ENCODE measurements at places on chromosomes 5 and 9.
A peak's percentile ranks its signal among the peaks of the same experiment; 100 is the strongest.

- DNase-seq = no peak
Measured at GRCh38 chr5:52661903-52662595, 125.7 kb upstream of the ITGA1 start.

DNA sequence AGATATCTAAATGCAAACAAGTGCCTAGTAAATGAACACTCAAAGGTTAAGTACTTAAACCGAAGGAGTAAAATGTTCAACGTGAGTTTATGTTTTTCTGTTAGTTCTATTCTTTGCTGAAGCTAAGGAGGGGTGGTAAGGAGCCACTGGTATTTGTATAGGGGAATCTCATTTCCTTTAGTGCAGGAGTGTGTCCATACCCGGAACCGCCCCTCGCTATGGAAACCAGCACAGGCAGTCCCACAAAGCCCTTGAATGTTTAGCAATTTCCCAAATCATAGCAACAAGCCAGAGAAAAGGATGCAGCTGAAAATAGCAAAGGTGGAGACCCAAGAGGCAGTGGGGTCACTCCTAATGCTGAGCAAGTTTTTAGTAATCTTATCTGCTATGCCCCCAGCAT is 78.8 kb upstream of the STK32A start:
- DNase-seq = no peak

DNA sequence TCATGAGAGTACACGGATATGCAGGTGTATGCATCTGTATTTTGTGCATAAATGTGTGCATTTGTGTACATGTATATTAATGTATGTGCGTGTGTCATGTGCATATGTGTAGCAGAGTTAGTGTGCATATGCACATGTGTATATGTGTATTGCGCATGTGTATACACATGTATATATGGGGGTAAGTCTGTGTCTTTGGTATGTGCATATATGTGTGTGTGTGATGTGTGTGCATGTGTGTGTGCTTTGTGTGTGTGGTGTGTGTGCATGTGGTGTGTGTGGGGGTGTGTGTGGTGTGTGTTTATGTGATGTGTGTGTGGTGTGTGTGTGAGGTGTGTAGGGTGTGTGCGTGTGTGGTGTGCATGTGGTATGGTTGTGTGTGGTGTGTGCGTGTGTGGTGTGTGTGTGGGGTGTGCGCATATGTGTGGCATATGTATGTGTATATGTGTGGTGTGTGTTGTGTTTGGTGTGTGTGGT is 13.1 kb upstream of the CTSL start:
- DNase-seq = no peak

- no peak for DNase-seq
Measured at GRCh38 chr9:134476272-134476941, 150.2 kb downstream of the RXRA start.

DNA sequence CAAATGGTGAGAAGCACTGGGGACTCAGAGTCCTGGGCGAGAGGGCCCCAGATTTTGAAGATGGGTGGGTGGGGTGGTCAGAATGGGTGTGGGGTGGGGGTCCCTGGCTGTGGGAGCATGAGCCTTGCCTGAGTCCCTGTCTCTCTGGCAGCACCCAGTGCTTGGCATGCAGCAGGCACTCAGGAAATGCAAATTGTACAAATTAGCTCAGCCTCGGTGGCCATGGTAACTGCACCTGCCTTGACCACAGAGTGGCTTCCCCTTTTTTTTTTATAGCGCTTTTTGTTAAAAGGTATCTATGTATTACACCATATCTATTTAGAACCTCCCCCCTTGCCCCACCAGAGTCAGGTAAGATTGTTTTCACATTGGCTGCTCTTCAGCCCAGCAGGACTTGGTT is 19.2 kb upstream of the PITX1 start:
- DNase-seq = no peak

- DNase-seq = no peak
Measured at GRCh38 chr5:149961186-149961685, 678 bp downstream of the SLC26A2 start.

- DNase-seq = no peak
Measured at GRCh38 chr9:126666155-126666803, 52.6 kb downstream of the LMX1B start.

GRCh38 chr5:157948738-157949410 is 89.9 kb upstream of the CLINT1 start:
- peak; percentile 77 for DNase-seq

GRCh38 chr5:139443831-139444453 is 4.6 kb upstream of the DNAJC18 start:
- peak; percentile 71 for DNase-seq

GRCh38 chr5:41012318-41012717 is 58.8 kb downstream of the MROH2B start:
- DNase-seq = no peak

GRCh38 chr9:134724202-134724911 is 82.8 kb downstream of the COL5A1 start:
- peak; percentile 56 for DNase-seq

DNA sequence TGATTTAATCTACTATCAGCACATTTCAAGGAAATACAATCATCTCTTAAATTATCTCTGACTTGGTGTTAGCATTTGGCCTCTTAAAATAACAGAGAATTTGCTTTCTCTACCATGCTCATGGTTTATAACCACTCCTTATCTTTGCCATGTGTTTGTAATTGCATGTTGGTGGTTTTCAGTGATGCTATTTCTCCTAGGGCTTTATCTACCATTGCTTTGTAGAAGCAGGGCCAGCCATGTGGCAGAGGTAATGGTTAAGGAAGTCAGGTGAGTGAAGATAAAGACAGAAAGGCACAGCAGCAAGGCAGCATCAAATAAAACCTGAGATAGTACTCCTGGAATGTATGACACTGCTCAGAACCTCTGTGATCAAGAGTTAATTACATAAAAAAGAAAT is 206.2 kb downstream of the FER start:
- no peak for DNase-seq

GRCh38 chr9:126443144-126443543 is 116.5 kb downstream of the MVB12B start:
- no peak for DNase-seq

- DNase-seq = no peak
Measured at GRCh38 chr9:22165144-22165543, 156.0 kb upstream of the CDKN2B start.

GRCh38 chr5:78887384-78888118 is 97.6 kb downstream of the ARSB start:
- DNase-seq = no peak

DNA sequence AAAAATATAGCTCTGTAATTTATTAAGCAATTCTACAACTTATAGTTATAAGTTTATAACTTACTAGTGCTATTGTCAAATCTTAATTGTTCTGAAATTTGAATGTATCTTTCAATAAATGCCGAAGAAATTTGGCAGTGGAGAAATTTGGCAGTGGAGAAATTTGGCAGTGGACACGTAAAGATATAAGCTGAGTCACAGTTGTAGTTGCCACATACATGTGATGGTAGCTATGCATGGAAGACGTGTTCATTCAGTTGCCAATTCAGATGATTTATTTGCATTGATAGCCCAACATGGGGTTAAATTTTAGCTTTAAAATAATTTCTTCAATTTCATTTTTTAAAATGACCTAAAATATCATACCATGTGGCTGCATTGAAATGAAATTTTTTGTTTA is 127.8 kb upstream of the NR4A3 start:
- no peak for DNase-seq

GRCh38 chr5:58456486-58456885 is 3.4 kb downstream of the PLK2 start:
- no peak for DNase-seq

- DNase-seq = no peak
Measured at GRCh38 chr5:80109646-80110478, 74.7 kb downstream of the THBS4 start.

GRCh38 chr9:84258371-84258770 is 82.2 kb downstream of the SLC28A3 start:
- DNase-seq = no peak

DNA sequence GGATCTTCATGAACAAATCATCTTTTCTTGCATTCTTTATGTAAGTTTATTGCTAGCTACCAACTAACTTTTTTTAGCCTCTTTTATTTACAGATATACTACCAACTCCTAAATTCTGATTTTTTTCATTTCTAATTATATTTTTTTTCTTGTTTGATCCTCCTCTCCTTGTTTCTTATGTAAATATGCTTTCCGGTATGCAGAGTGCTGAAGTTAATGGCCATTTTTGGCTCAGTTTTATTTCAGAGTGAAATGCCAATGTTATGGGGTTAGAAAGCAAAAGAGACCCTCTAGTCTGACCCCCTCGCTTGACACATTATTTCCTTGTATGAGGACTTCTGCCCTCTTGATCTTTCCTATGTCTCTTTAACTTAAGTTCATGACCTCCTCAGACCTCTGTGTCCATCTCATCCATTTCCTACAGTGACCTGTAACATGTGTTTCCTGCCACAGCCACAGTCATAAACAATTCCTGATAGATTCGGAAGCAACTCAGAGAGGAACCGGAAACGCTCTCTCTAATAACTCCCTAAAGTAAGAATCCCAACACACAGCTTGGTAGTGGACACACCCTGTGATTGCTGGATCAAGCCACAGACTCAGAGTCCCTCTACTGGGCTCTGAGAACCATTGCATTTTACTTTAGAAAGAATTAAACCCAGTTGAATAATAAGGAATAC is 42.9 kb upstream of the AFAP1L1 start:
- DNase-seq = peak; percentile 82

GRCh38 chr5:72441862-72442540 is 65.2 kb downstream of the ZNF366 start:
- peak; percentile 88 for DNase-seq
